ENCODE measurements at places on chromosomes 6 and 20. TPM values are rescaled to one million over a fixed set of nuclear protein-coding genes. Genes with fewer than 3 reads are reported as not detected.

The CTAGE9 gene
- total RNA-seq: not detected

The TOX2 gene
- total RNA-seq: 5.9 TPM

The STMND1 gene
- not detected for total RNA-seq

The MROH8 gene
- total RNA-seq: 2.4 TPM

The OOEP gene
- 0.35 TPM for total RNA-seq
